Stimulated activated CD4-positive, alpha-beta T cell treated with anti-CD3 and anti-CD28 coated beads, TNF-alpha, amount 100 ng/mL, for 24 hours (primary cell): ENCODE measurements at places on chromosomes 5 and 9.

DNA sequence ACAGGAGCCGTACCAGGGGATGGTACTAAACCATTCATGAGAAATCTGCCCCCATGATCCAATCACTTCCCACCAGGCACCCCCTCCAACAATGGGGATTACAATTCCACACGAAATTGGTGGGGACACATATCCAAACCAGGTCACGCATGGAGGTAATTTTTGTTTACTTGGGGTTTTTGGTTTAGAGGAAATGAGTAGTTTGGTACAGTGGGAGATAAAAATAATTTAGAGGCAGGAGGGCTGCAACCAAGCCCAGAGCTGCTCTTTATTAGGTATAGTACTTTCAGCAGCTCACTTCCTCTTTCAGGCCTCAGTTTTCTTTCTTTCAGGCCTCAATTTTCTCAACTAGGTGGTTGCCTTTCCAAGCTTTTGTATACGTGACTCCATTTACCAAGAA, 23.2 kb downstream of the PRUNE2 start:
- DNase-seq = no peak

GRCh38 chr5:145118611-145119010, 716.5 kb downstream of the PRELID2 start:
- DNase-seq = no peak

DNA sequence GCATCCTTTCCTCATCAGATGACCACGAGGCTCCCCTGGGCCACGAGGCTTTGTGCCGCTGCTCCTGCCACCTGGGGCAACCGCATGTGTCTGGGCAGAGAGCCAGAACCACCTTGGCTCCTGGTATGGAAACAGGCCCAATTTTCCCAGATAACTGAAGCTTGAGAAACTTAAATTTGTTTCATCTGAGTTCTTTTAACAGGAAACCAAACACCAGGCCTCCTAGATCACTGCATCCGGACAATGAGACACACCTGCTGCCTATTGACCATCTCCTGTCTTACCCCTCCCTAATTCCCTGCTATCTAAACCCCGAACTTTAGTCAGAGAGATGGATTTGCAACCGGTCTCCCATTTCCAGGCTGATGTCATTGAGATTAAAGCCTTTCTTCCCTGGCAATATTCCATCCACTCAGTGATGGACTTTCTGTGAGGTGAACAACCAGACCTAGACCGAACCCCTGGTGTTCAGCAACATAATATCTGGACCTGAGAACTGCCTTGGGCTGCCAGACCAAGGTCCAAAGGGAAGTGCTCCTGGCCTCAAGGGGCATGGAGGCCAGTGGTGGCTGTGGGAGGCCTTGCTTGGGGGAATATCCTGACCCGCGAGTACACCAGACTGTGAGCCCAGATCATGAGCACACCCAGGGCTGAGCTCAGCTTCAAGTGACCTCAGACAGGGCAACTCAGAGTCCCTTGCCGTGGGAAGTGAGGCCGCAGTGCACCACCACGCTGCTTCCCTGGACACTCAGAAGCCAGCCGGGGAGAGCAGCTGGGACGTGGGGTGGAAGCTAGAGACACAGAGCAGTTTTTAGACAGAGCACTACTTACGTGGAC, 199.7 kb downstream of the HSPA4 start:
- no peak for DNase-seq

DNA sequence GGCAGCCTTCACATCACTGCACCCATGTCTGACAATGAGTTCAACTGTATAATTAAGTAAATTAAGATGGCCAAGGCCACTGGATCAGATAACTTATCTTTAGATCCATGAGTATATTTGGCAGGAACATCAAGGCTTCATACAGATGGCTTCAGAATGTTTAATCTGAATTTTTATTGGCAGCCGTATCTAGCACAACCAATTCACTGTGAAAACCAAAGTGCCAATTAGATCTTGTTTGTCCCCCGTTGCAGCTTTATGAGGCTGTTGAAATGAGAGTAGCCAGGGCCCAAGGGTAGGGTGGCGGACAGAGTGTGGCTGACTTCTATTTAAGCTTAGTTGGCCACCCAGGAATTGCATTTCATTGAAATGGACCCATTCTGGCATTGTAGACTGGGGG, 137.7 kb downstream of the SYK start:
- no peak for DNase-seq

DNA sequence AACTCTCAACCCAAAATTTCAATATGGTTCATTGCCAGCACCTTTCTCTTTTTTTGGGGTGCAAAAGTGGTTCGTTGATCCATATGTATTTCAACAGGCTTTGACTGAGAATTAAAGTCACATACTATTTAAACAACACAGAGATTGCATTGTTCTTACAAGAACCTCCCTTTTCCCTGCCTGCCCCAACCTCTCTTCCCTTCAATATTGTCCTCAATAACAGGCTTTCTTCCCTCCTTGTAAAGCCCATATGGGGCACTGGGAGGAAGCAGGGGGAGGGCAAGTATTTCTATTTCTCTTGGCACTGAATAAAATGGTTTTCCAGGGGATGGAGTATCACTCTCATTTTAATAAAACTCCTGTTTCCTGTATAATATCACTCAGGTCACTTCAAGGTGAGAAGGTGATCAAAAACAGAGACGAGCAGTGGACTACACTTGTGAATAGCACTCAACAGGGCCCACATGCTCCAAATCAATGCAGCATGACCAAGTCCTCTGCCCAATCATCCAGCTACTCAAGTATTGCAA, 65.1 kb downstream of the EFNA5 start:
- DNase-seq = no peak

DNA sequence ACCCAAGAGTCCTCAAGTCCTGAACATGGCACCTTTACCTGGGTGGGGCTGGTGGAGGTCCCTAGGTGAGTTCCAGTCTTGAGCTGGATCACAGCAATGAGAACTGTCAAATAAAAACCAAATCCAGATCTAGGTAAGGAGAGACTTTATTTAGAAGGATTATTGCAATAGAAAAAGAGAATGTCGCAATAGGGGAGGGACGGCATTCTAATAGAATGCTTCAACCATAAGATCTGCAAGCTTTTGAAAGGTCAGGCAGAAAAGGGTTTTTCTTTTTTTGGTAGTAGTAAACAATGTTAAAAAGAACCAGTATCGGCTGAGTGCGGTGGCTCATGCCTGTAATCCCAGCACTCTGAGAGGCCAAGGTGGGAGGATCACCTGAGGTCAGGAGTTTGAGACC, 5.2 kb upstream of the GCNT1 start:
- no peak for DNase-seq

- no peak for DNase-seq
These were observed 2.5 kb upstream of the KDM3B start for GRCh38 chr5:138349852-138350562.
